ENCODE measurements at places on chromosomes 7 and 10.

GRCh38 chr7:50658696-50659095 is 93.5 kb upstream of the DDC start:
- peak; percentile 43 for DNase-seq

DNA sequence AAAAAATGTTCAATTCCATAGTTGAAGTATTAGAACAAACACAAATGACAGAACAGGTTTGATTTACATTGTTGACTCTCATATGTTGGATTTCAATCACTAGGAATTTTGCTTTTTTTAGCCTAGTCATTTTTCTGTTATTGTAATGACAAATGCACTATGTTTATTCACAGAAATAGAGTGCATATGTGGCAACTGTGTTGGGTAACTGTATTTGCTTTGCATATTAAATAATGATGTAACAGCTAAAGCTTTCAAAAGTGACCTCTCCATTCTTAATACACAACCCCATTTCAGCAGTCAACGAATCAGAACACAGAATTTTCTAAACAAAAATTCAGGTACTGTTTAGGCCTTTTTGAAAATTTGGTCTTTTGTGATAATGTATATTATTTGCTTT is 54.0 kb upstream of the SLC26A5 start:
- no peak for DNase-seq

GRCh38 chr10:123013456-123014419 is 4.9 kb downstream of the ACADSB start:
- DNase-seq: no peak

DNA sequence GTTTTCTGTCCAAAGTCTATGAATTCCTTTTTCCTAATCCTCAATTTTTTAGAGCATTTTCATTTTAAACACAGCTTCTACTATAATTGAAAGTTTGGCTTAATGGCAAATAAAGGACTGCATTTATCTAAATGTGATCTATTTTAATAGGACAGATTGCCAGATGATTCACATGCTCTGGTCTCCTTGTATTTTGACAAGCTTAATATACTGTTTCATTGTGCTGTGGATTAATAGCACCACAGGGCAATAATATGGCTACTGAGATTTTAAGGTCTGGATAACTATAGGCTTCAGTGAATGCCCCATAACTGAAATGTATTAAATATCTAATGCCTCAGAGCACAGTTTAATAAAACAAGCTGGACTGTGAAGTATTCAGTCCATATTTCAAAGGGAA is 1362.8 kb downstream of the XPNPEP1 start:
- DNase-seq: no peak

GRCh38 chr10:52688899-52689298 is 83.7 kb downstream of the MBL2 start:
- no peak for DNase-seq

GRCh38 chr10:91787810-91788209 is 10.4 kb upstream of the TNKS2 start:
- DNase-seq: no peak

- DNase-seq: no peak
Measured at GRCh38 chr10:112184379-112184778, 814 bp upstream of the GPAM start.

GRCh38 chr10:132375795-132376297 is 21.2 kb upstream of the PWWP2B start:
- no peak for DNase-seq

GRCh38 chr7:132328047-132328620 is 248.1 kb downstream of the PLXNA4 start:
- no peak for DNase-seq

- DNase-seq: peak; percentile 52
Measured at GRCh38 chr10:46283580-46284285, 3.1 kb upstream of the ANTXRL start.

DNA sequence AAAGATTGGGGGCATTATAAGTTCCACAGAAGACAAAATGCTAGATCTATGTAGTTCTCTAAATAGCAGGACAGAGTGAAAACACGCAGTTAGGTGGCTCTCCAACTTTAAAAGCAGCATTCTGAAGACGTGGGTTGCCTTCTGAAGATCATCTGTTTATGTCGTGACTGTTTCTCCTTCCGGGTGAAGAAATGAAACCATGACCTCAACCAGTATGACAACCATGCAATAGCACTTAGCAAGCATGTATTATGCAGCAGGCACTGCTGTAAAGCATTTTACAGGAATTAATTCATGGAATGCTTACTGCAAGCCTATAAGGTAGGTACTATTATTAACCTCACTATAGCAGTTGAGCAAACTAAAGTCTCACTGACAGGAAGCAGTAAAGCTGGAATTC is 125.2 kb downstream of the SLC25A13 start:
- DNase-seq: no peak

GRCh38 chr7:68529221-68529620 is 1069.1 kb upstream of the AUTS2 start:
- DNase-seq: no peak

- DNase-seq: no peak
Measured at GRCh38 chr7:42107484-42108240, 129.3 kb downstream of the GLI3 start.

- no peak for DNase-seq
Measured at GRCh38 chr10:119448628-119449584, 93.6 kb downstream of the RGS10 start.

GRCh38 chr7:127586346-127586745 is 950 bp upstream of the GCC1 start:
- no peak for DNase-seq

GRCh38 chr7:116776610-116777289 is 85.6 kb upstream of the CAPZA2 start:
- no peak for DNase-seq

- DNase-seq: no peak
Measured at GRCh38 chr10:70952921-70953320, 64.6 kb upstream of the PCBD1 start.

GRCh38 chr10:24991298-24991697 is 24.7 kb downstream of the ENKUR start:
- DNase-seq: no peak

DNA sequence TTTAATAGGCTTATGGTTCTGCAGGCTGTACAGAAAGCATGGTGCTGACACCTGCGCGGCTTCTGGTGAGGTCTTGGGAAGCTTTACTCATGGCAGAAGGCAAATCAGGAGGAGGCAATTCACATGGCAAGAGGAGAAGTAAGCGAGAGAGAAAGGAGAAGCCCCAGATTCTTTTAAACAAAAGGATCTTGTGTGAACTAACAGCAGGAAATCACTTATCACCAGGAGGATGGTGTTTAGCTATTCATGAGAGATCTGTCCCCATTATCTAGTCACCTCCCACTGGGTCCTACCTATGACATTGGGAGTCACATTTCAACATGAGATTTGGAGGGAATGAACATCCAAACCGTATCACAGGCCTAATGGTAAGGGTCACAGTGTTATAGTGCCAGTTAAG is 678.0 kb upstream of the KCND2 start:
- DNase-seq: no peak

DNA sequence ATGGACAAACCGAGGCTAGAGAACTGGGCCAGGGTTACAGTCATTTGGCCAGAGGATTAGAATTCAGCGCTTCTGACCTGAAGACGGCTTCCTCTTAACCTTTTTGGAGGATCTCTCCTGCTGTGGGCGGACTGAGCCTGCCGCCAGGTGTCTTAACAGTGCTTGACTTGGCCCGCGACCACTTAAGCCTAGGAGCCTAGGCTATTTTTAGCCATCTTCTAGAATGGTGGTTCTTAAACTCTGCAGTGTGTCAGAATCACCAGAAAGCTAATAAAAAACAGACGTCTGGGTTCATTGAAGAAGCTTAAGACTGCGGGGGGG is 722 bp downstream of the MDH2 start:
- no peak for DNase-seq

DNA sequence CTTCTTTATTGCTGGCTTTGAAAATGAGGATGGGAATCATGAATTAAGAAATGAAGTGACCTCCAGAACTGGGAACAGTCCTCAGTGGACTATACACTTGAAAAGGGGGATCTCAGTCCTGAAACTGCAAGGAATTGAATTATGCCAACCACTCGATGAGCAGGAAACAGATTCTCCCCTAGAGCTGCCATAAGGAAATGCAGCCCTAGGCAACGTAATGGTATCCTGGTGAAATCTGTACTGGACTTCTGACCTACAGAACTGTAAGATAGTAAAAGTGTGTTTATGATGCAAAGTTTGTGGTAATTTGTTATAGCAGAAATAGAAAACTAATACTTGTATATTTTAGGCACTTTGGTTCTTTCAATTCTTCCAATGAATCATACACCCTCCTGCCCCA is 236.4 kb upstream of the TAC1 start:
- no peak for DNase-seq

DNA sequence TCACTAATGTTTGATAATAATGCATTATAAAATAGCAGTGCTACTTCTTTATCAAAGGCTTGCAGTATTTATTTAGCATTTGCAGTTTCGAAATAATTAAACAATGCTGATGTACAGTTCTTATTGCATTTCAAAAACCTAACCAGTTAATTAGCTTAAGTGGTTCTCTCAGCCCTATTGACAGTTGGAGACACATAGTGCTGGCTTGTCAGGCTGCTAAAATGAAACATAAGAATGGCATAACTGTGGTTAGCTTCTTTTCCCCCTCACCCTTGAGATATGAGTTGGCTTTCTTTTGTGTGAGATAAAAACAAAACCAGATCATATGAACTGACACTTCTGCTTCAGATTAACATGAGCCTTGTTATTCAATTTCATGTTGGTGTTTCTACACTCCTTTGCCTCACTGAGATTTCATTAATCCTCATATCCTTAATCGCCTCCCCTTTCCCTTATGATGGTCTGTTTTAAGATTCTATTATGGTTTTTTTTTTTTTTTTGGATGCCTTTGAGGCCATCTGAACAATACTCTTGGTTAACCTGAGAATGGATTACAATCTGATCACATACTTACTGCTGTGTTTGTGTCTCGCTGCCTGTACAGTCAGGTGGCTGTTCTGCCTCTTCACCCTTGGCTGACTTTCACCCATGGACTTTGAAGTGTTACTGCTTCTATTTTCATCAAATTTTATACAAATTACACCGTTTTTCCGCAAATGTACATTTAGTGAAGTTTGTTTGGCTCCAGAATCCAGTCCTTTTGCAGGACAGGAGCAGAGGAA is 108.0 kb downstream of the SDK1 start:
- no peak for DNase-seq

- no peak for DNase-seq
Measured at GRCh38 chr10:6082496-6083395, 6.1 kb upstream of the RBM17 start.

- DNase-seq: peak; percentile 41
Measured at GRCh38 chr10:79021331-79021907, 47.3 kb upstream of the ZMIZ1 start.

Measured in coronary artery (tissue), 2 donors.